ENCODE measurements at places on chromosomes 3 and 15. TPM values are rescaled to one million over a fixed set of nuclear protein-coding genes. Genes with fewer than 3 reads are reported as not detected.

DNA sequence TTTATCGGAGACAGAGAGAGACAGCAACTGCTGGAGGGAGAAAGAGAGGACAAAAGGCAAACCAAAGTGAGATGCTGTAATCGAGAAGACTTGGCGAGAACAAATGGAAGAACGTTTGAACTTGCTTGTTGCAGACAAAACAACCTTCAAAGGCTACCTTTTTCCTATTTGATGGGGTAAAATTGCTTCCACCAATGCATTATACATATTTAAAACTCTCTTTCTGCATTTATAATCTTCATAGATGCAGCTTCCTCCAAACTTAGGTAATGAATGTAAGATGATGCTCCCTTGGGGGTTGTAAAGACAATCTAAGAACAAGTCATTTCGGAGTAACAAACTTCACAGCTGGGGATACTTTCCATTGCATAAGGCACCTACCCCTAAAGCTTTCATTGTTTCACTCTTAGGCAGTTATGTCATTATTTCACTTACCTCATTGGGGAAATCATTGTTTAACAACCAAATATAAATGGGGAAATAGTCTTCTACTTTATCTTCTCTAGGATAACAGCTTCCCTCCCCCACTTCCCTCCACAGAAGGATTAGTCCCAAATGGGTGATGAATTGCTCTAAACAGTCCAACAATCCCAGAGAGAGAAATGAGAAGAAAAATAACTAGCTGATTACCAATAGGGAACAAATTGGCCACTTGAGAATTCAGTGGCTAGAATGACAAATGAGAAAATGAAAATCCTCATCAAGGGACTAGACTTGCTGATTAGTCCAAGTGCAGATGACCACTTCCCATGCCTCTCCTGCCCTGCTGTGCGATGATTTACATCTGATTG, 269.8 kb upstream of the ADAMTS9 start:
- DNase-seq = no peak

GRCh38 chr3:129421988-129422745, 6.3 kb downstream of the EFCAB12 start:
- DNase-seq = no peak

DNA sequence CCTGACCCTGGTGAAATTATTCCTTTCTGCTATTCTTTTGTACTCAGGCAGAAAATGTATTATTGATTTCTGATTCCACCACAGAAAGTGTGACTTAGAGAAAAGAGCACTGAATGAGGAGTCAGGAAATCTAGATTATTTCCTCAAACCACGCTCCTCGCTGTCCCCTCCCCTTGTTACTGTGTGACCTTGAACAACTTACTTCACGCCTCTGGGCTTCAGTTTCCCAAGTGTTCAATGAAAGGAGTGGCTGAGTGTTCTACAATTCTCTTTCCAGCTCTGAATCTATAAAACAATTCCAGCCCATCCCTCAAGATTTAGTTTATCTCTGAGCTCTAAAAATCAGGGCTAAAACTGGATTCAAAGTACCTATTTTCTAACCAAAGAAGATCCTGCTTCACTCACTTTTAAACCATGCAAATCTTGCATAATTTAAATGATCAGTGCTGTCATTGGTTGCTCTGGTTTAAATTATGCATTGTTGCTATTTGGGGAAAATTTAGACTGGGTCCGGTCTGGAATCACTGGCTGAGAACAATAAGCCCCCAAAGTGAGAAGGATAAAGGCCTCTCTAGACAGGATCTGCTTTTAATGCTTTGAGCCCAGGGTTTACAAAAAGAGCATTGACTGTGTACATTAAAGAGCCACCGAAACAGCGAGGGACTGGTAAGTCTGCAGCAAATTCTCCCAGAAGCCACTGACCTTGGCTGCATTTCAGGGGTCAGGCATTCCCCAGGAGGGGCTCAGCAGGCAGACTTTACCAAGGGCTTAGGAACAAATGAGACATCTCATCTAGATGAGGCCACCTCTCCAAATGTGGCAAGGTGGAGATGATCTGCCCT, 3.2 kb downstream of the TNIK start:
- no peak for DNase-seq

GRCh38 chr3:30538791-30539190, 67.6 kb upstream of the TGFBR2 start:
- no peak for DNase-seq

GRCh38 chr3:39170461-39170860, 17.1 kb upstream of the CSRNP1 start:
- DNase-seq = no peak

DNA sequence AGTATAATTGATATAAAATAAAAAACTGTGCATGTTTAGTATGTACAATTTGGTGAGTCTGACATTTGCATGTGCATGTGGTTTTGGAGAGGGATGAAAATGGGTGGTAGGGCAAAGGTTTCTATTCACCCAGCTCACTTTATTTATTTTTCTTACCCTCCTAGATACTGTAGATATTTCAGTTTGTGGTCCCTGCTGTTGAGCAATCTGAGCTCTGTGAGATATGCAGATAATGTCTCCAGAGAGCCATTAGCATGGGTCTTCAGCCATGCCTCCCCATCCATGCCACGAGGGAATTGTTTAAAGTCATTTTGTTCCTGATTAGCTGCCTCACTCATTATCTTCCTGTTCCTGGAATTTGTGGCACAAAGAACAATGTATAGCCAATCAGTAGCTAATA, 44.4 kb upstream of the B3GALNT1 start:
- DNase-seq = no peak

- DNase-seq = no peak
Measured at GRCh38 chr3:72384602-72385001, 463.6 kb downstream of the SHQ1 start.

DNA sequence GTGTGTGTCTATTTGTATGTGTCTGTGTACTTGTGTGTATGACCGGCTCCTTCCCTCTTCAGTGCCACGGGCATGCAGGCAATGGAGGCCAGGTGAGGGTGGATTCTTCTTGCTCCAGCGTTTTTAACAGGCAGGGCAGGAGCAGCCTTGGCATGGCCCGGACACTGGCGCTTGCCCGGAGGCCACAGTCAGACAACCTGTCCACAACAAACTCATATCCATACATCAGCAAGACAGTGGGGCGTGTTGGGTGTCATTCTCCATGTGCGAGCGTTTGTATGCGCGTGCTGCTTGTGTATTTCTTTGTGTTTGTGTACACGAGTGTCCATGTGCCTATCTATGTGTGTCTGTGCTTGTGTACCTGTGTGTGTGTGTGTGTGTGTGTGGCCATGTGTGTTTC, 29.8 kb downstream of the PTH1R start:
- DNase-seq = no peak

- DNase-seq = no peak
Measured at GRCh38 chr3:132071043-132071442, 36.2 kb upstream of the CPNE4 start.

- DNase-seq = no peak
Measured at GRCh38 chr3:107676469-107677309, 153.9 kb downstream of the BBX start.

DNA sequence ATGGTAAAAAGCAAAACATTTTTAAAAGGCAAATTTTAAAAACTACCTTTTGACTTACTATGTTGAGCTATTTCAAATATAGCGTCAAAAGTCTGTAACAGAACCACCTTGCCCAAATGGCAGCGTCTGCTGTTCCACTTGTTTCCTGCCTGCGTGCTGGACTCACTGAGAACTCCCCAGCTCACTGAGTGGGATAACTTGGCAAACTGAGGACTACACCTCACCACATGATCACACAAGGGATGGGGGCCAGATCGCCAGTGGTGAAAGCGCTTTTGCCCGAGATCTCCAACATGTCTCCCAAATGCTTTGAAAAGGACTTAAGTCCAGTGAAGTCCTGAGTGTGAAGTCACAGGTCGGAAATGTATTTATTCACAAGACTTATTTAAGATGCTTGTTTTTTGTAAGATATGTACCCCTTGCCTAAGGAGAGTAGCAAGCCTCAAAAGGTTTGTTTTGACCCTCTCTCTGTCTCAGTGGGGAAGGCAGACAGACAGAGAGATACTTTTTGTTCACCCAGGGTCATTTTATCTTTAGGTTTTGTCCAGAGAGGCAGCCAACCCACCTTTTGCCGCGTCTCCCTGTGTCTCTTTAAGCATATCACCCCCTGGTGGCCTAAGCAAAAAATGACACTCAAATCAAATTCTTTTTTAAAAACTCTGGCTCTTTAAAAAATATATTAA, 192.6 kb downstream of the PDZRN3 start:
- DNase-seq = no peak

DNA sequence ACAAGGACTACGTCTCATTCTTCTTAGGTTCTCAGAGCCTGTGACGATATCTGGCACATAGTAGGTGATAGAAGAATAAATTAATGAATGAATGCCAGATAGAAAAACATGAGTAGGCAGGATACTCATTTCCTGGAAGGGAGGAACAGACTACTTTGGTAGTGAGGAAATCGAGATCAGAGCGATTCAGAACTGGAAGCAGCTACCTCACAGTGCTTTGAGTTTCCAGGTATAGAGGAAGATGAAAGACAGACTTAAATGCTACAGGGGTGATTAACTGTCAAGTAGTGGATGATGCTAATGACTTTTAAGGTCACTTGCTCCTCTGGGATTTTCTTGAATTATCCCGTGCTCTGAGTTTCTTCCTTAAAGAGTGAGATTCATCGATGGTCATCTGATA, 951.5 kb upstream of the CFAP20DC start:
- no peak for DNase-seq

GRCh38 chr3:8709801-8710507, 23.6 kb upstream of the CAV3 start:
- DNase-seq = no peak

DNA sequence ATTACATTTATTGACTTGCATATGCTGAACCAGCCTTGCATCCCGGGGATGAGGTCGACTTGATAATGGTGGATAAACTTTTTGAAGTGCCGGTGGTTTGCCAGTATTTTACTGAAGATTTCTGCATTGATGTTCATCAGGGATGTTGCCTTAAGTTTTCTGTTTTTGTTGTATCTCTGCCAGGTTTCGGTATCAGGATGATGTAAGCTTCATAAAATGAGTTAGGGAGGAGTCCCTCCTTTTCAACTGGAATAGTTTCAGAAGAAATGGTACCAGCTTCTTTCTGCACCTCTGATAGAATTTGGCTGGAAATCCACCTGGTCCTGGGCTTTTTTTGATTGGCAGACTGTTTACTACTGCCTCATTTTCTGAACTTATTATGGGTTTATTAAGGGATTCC, 250.8 kb downstream of the TBC1D5 start:
- DNase-seq = no peak

DNA sequence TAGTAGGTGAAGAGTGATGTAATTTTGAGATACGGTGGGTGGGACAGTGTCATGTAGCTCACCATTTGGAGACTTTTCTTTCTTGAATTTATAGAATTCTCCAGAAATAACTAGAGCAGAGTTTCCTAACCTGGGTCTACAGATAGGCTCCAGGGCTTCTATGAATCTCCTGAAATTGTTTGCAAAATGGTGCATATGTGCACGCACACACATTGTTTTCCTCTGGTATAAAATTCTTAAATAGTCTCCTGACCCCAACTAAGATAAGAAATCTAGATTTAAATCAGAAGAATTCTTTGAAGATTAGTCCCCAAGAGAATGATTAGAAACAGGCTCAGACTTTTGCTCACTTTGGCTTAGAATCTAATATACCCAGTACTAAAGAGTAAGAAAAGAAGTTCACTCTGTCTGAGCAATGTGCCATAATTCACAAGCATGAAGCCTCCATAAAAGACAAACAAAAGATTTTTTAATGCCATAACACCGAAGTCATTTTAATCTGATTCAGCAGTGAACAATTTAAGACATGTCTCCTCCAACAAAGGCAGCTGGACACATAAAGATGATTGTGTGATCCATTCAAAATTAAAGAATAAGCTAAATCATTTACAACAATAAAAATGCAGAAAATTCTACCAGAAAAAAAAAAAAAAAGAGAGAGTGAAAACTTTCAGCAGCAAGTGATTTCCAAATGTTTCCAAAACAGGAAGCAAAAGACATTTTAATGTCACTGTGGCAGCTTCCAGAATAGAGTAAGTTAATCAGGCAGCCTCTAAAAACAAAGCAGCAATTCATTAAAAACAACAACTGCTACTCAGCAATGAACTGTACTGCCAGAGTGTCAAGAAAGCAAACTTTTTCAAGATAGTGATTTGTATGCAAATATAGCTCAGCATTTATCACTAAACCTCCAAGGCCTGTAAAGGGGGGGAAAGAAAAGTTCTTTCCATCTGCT, 975.5 kb upstream of the CFAP20DC start:
- no peak for DNase-seq

- no peak for DNase-seq
Measured at GRCh38 chr15:68304589-68305337, 27.2 kb downstream of the FEM1B start.

DNA sequence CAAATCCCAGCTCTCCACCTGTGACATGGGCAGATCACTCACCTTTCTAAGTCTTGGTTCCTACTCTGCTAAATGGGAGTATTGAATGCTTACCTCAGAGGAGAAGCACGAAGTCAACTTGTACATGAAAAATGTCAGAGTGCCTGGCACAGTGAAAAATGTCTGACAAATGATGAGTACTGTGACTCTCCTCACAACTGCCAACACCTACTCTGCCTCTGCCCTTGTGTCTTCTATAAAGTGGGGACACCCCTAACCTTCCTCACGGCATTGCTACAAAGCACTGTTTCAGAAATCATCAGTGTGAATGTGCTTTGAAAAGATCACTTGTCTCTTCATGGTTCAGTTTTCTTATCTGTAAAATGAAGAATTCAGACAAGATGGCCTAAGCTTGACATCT, 940 bp upstream of the CCR1 start:
- no peak for DNase-seq

- DNase-seq = no peak
Measured at GRCh38 chr15:83538682-83539081, 91.5 kb downstream of the SH3GL3 start.

DNA sequence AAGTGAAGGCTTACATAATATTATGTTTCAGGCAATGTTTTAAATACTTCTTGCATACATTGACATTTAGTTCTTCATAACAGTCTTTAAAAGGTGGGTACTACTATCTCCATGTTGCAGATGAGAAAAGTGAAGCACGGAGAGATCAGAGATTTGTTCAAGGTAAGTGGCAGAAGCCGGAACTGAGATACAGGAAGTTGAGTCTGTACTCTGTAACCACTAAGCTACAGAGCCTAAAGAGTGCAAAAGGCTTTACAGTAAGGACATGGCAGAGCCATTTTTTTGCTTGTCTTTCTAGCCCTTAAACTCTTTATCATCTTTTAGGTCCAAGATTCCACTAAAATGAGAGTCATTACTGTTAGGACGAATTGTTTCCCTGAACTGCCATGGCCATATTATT, 186.5 kb upstream of the PEX5L start:
- no peak for DNase-seq

The EFCAB12 gene
- 0.75 TPM for total RNA-seq

The AGBL1 gene
- total RNA-seq = not detected

The PSMA4 gene
- 348 TPM for total RNA-seq

The YEATS2 gene
- 53.7 TPM for total RNA-seq

The C2CD4A gene
- total RNA-seq = not detected

The GP5 gene
- 0.13 TPM for total RNA-seq

The GATM gene
- 10.2 TPM for total RNA-seq

The COL8A1 gene
- 0.99 TPM for total RNA-seq

The ADGRG7 gene
- total RNA-seq = not detected

The LTK gene
- total RNA-seq = 0.38 TPM

The ARHGAP11A gene
- total RNA-seq = 112 TPM

The CLSTN2 gene
- total RNA-seq = 0.52 TPM

The LRRIQ4 gene
- total RNA-seq = not detected

The DNAJA4 gene
- total RNA-seq = 2.5 TPM

Data from H1 (cell line).